ENCODE measurements at places on chromosomes 3 and 15.

GRCh38 chr3:38459499-38460048 lies 5.9 kb downstream of the ACVR2B start:
- DNase-seq: no peak

DNA sequence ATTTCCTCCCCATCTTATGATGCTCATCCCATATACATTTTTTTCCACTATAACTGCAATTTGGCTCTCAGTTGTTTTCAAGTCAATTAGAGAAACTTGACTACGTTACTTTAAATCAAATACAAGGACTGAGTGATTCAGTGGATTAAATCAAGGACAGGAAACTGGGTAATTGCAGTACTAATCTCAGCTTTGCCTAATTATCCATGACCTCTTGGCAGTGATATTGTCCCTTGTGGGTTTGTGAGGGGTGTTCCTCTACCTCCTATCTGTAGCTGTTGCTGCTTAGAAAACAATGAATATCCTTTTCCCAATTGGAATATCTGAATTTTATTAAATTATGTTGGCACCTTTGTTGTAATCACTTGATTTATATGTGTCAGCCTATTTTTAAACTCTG lies 79.4 kb downstream of the ZPLD1 start:
- DNase-seq: no peak

GRCh38 chr15:75185271-75186029 lies 16.2 kb upstream of the C15orf39 start:
- no peak for DNase-seq

DNA sequence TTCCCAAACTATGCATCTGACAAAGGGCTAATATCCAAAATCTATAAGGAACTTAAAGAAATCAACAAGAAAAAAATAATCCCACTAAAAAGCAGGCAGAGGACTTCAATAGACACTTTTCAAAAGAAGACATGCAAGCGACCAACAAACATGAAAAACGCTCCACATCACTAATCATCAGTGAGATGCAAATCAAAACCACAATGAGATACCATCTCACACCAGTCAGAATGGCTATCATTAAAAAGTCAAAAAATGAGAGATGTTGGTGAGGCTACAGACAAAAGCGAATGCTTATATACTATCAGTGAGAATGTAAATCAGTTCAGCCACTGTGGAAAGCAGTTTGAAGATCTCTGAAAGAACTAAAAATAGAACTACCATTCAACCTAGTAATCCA lies 20.2 kb downstream of the CFAP44 start:
- no peak for DNase-seq

- DNase-seq: no peak
These were observed 662.0 kb upstream of the CCDC54 start for GRCh38 chr3:106715286-106715685.

- no peak for DNase-seq
These were observed at the start of gene ZBTB47 for GRCh38 chr3:42653560-42654330. Gene ZBTB47 (plus strand): TSS chr3:42653697. CDS start chr3:42658356, 4,659 bp downstream.

DNA sequence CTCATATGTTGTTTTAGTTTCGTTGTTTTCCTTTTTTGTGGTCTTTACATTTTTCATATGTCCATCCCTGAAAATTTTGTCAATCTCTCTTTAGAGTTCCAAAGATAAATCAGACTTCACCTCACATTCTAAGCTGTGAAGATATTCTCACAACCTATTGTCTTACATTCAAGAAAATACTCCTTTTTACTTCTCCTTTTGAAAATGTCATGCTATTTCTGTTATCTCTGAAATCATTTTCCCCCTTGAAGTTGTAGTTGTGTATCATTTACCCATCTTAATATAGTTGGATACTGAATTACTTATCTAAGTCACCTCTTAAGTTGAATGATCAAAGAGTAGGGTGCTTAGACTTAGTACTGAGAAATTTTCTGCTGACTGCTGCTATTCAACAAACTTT lies 74.3 kb downstream of the DCUN1D1 start:
- no peak for DNase-seq
